Stimulated activated CD8-positive, alpha-beta memory T cell treated with anti-CD3 and anti-CD28 coated beads, Interleukin-12 subunit alpha, Interleukin-12 subunit beta, amount 100 ng/mL, for 1 hour (primary cell): ENCODE measurements at places on chromosomes 3 and 15.

- DNase-seq, result no peak
Measured at GRCh38 chr15:72068856-72069255, 49.1 kb downstream of the MYO9A start.

DNA sequence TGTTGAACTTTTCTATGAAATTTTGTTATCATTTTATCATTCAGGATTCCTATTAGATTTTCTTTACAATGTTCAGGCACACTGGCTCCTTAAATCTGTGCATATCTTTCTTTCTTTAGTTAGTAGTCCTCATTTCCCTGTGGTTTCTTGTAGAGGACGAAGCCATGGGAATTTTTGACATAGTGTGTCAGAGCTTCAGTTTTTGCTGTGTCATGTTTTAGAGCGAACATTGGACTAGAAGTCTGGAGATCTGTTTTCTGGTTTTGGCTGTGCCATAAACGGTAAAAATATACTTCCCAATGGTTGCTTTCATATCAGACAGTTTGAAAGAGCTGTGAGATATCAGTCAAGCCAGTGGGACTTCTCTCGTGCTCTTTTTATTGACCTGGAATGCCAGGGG lies 105.2 kb downstream of the CHCHD4 start:
- DNase-seq, result no peak

DNA sequence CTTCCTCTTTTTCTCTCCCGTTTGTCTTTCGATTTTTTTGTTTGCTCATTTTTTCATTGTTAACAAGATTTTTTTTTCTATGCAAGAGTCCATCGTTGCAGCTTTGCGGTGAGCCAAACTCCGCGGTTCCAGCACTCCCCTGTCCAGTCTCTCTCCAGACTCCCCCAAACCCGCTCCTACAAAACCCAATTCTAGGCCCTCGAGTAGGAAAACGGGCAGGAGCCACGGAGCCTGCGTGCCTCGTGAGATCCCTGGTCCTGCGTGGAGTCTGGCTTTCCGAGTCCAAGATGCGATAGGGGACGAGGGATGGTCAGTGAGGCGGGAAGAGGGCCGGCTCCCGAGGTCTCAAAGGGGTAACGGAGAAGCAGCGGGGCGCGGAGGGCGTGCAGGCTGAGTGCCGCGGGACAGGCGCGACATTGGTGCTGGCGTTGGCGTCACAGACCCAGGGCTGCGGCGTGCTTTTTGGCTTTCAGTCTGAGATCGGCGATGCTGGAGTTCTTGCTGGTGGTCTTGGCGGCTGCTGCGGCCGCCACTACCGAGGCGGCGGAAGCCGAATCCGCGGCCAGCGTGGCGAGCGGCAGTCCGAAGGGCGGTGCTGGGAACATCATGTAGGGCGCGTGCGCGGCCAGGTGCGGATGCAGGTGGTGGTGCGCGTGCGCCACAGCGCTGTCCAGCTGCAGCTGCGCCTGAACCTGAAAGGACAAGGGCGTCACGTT lies 8.5 kb downstream of the SHOX2 start:
- DNase-seq, result no peak

DNA sequence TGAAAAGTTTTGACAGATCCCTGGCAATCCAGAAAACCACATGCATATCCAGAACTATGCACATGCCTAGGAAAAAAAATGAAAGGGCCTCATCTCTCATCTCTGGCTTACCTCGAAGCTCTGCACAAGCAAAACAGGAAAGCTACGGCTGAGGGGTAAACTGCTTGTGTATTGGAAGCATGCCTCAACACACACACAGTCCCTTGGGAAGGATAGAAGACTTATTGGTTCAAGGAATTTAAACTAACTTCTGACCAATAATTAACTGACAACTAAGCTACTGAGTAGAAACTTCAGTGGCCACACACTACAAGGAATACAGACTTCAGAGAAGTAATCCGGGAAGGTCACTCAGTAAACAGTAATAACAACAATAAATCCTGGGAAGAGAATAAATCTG lies 59.9 kb upstream of the POMGNT2 start:
- DNase-seq, result no peak
